ENCODE measurements at places on chromosomes 6 and 20.

GRCh38 chr6:45697605-45698004 lies 318.1 kb downstream of the CLIC5 start:
- DNase-seq, result no peak

DNA sequence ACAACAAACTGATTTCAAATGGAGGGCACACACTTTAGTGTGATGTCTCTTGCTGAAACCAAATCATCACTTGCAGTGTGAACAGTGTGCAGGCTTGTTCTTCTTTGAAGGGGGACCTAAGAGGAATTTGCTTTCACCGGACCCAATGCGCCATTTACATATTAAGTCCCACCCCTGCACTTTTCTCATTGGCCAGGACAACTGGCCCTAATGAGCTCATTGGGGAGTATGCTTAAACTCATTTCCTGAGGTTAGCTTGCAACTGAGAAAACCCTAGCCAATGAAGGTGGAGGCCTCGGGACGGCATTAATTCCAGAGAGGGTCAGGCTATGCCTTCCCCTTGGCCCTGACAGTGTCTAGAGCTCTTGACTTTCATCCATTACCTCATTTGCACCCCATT lies 58.7 kb downstream of the VEGFA start:
- no peak for DNase-seq

DNA sequence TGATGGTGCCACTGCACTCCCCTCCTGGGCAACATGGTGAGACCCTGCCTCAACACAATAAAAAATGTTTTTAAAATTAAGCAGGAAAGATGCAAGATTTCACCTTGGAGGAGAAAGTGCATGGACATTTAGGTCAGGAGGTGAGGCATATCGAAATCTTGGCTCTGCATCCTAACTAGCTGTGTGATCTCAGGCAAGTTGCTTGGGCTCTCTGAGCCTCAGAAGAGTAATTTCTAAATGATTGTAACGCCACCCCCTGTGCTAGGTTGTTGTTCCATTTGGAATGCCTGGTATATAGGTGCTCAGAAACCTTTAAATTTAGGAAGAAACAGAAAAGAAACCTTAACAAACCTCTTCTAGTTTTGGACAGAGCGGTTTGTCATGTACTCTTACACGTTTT lies 35.9 kb upstream of the C20orf144 start:
- DNase-seq, result no peak

GRCh38 chr6:158668707-158669103 lies 18.9 kb downstream of the SYTL3 start:
- DNase-seq, result no peak

DNA sequence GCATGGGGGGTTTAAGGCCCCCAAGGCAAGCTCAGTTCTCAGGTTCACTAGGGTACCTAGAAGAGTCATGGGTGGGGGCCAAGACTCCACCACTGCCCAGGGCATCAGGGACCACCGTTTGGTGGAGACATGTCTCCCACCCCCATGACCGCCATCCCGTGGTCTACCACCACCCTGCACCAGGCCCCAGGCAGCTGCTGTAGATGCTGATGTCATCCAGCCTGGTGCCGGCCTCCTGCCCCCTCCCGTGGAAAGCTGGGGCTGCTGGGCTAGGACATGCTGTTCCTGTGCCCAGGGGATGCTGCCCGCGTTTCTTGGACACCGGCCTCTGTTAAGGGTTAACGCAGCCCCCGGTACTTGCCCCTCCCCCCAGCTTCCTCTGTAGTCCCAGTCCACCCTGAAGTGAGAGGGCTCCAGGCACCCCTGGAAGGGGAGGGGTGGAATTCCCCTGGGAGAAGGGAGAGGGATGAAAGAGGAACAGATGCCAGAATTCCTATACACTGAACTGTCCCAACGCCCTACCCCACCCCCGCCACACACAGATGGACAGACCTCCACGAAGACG lies 587 bp downstream of the IP6K3 start:
- DNase-seq, result no peak

DNA sequence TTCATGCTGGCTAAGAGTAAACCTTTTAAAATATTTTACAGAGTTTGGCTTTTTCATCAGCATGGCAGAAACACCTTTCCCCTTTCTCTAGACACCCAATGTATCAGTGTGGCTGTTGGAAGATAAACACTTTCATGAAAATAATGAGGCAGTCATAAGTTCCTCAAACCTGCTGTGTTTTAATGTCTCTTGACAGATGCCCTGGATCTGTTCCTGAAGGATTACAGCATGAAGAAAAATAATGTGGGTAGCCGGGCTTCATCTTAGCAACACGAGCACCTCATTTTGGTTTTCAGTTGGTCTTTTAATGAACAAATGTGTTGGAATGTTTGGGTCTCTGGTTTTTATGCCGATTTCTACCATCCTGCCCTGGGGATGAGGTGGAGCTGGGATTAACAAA lies 45.5 kb upstream of the UNC93A start:
- no peak for DNase-seq

DNA sequence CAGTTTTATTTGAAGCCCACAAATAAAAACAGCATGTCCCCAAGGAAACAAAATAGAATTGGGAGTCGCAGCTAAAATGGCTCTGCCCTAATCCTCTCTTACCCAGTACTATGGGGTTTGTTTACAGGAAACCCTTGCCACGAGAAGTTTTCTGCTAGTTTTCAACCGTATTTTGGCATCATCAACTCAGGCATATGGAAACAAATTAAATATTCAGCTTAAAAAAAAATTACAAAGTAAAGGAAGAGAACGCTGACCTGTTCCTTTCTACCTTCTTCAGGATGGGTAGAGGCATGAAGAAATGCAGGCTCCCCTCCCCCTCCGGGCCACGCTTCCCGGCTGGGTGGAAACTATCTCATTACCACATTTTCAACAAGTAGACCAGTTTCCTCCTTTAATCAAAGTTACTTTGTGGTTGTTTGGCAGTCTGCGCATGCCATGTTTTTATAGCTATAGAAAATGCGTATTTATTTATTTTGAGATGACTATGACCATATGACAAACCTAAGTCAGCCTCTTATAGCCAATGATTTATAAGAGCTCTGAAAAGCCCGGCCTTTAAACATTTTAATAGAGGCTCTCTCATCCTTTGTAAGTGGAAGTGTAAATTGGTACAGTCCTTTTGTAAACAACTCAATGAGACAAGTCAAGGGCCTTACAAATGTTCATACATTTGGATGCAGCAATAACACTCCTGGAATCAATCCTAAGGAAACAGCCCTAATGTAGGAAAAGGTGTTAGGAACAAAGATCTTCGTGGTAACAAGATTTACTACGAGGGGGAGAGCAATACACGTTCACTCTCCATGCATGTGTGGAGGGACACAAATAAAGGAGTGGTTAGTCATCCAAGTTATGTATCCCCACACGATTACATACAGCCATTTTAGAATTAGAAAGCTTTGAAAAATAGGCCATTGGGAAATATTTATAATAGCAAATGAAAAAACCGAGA lies 16.1 kb upstream of the ZNF217 start:
- DNase-seq, result peak; percentile 71

GRCh38 chr6:169865346-169866139 lies 114.1 kb downstream of the ERMARD start:
- DNase-seq, result no peak

GRCh38 chr20:39112178-39112743 lies 150.1 kb downstream of the DHX35 start:
- DNase-seq, result no peak

- no peak for DNase-seq
Measured at GRCh38 chr6:158226655-158227512, 58.7 kb downstream of the GTF2H5 start.

- DNase-seq, result no peak
Measured at GRCh38 chr6:106620931-106621672, 8.2 kb downstream of the RTN4IP1 start.

- no peak for DNase-seq
Measured at GRCh38 chr20:60586269-60587050, 628.2 kb downstream of the CDH26 start.

DNA sequence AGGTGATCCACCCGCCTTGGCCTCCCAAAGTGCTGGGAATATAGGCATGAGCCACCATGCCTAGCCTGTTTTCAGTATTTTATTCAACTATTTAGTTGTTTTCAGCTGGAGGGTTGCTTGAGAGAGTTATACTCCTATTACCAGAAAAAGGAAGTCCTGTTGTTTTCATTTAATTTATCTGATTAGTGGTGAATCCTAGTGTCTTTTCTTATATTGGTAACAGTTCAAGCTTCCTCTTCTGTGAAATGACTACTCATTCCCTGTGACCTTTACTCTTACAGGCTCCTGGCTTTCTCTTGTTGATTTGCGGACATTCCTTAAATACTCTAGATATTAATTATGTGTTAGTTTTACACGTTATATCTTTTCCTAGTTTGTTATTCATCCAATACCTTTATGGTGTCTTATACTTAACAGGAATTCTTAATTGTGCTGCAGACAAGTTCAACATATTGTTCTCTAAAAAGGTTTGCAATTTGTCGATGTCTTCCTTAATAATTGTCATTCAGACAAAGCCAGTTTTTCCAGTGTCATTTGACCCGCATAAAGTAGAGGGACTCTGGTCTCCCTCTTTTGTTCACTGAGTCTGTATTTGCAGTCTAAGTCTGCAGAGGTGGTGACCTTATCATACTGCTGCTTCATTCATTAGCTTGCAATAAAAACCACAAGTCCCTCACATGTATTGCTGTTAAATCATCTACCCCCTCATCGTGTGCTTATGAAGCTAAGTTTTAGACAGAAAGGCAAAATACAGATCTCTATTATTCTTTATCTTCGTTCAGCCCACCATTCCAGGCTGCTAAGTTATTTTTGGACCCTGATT lies 51.4 kb downstream of the ZBTB9 start:
- no peak for DNase-seq

DNA sequence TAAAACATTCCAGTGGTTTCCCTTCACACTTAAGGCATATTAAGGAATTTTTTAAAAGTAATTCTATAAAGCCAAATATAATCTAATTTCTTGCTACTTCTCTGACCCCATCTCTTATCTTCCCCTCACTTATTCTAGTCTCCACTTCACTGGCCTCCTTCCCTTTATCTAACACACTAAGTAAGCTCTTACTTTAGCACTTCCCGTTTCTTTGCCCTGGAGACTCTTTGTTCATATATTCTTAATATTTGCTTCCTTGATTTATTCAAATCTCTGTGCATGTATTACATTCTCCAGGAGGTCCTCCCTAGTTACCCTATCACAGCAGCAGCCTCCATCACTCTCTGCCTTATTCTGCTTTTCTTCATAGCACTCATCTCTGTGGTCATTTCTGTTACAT lies 20.3 kb downstream of the GTPBP2 start:
- DNase-seq, result no peak

- DNase-seq, result peak; percentile 82
Measured at GRCh38 chr6:28944412-28944865, 20.7 kb upstream of the TRIM27 start.

- peak; percentile 38 for DNase-seq
Measured at GRCh38 chr20:57628047-57628961, 8.1 kb upstream of the ZBP1 start.

GRCh38 chr6:155498370-155498769 lies 42.7 kb upstream of the NOX3 start:
- no peak for DNase-seq

Data from stimulated activated CD4-positive, alpha-beta T cell treated with anti-CD3 and anti-CD28 coated beads, Interleukin-4, amount 100 ng/mL, for 24 hours (primary cell).